ENCODE measurements at places on chromosomes 2 and 18. TPM values are rescaled to one million over a fixed set of nuclear protein-coding genes. Genes with fewer than 3 reads are reported as not detected.
A peak's percentile ranks its signal among the peaks of the same experiment; 100 is the strongest.

DNA sequence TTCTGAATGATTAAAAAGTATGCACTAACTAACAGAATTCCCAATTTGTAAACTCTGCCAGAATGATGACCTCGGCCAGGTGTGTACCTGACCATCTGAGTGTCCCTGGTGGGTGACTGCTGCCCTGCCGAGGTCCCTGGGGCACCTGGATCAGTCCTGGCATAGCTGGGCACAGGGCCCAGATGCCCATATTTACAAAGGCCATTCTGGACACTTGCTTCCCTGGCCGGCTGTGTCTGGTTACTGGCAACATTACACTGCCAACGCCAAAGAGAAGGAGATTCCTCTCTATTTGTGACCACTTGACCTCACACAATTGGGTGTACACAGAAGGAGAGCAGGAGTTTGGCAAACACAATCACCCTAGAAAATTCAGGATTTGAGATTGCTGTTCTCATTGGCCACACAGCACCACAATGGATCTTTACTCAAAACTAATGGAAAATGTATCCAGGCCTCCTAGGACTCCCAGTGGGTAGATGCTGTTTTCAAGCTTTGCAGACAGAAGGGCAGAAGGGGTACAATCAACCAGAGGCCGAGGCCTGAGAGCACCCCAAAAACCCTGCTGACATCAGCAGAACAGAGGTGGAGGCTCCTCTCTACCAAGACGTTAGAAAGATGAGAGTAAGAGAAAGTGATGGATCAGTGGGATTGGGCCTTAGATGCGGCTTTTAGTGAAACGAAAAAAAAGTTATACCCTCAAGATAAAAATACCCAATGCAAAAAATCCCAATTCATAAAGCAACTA is 58.3 kb upstream of the PXDN start:
- H3K4me1 ChIP-seq: no peaks in the 10 kb centered on the region
- H3K27me3 ChIP-seq: no peaks in the 10 kb centered on the region
- H3K4me3 ChIP-seq: no peak overlapping the region
- no peaks in the 10 kb centered on the region for H3K36me3 ChIP-seq
- no peak for DNase-seq

DSC3 gene
- total RNA-seq: 283 TPM

IL18RAP gene
- 3.4 TPM for total RNA-seq

HOXD13 gene
- total RNA-seq: not detected

DNA sequence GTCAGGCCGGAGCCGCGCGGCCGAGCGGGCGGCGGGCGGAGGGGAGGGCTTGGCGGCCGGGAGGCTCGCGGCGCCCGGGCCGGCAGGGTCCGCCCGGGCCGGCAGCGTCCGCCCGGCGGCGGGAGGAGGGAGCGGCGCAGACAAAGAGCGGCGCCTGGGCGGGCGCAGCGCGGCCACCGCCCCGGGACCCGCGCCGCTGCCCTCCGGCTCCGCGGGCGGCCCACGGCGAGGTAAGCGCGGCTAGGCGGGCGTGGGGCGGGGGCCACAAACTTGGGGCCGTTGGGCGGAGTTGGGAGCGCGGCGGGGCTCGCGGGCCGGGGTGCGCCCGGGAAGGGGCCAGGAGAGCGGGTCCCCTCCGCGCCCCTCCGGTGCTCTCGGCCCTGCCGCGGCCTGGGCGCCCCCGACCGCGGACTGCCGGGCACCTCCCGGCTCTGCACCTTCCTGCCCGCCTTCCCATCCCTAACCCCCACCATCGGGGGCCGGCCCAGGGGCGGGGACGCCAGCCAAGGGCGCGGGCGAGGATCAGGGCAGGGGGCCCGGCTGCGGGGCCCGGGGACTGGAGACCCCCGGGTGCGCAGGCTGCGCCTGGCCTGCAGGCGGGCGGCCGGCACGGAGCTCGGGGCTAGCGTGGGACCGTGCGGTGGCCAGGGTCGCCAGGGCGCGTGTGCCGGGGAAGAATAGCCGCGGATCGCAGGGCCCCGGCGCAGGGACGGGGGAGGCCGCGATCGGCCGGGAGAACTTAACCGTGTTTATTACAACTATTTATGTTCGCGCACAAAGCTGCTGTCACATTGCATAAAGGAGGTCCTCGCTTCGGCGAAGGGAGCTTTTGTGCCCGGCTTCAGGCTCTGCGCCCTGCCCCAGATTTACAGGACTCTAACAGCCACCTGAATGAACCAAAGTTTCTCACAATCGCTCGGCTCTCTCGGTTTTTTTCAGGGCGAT is at the start of gene NCK2:
Gene NCK2 (plus strand): TSS at position 4 of the 945 bp plus-strand sequence. CDS start 110,152 bp downstream, outside the sequence.
- peaks cover 55% of the 10 kb centered on the region for H3K4me1 ChIP-seq
- peak within 1 kb of the TSS; percentile 65 for H3K4me3 ChIP-seq
- H3K36me3 ChIP-seq: no peaks in the 10 kb centered on the region
- H3K27me3 ChIP-seq: no peaks in the 10 kb centered on the region
- no peak for DNase-seq

PSTPIP2 gene
- 9.4 TPM for total RNA-seq

GRCh38 chr2:174334278-174334715 is 457 bp upstream of the SP9 start:
- DNase-seq: no peak
- peaks cover 72% of the 10 kb centered on the region for H3K27me3 ChIP-seq
- H3K36me3 ChIP-seq: no peaks in the 10 kb centered on the region
- H3K4me3 ChIP-seq: no peak overlapping the region
- H3K27ac ChIP-seq: no peak overlapping the region
- H3K4me1 ChIP-seq: peaks cover 40% of the 10 kb centered on the region

DNA sequence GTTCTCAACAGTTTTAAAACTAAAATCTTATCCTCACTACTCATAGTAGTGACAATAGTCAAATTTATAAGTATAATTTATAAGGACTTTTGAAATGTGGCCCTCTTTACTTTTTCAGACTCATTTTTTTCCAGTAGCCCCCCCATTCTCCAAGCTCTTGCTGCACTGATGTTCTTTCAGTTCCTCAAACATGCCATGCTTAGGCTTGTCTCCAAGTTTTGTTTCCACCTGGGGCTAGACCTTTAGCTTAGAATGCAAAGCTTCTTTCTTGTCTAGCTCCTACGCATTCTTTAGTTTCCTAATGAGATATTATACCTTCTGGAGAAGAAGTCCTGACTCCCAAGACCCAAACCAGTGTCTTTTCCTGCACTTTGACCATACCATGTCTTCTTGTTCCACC is 222.6 kb downstream of the NOL4 start:
- H3K4me1 ChIP-seq: no peaks in the 10 kb centered on the region
- no peaks in the 10 kb centered on the region for H3K36me3 ChIP-seq
- no peak for DNase-seq
- H3K4me3 ChIP-seq: no peak overlapping the region
- H3K27ac ChIP-seq: no peak overlapping the region

DNA sequence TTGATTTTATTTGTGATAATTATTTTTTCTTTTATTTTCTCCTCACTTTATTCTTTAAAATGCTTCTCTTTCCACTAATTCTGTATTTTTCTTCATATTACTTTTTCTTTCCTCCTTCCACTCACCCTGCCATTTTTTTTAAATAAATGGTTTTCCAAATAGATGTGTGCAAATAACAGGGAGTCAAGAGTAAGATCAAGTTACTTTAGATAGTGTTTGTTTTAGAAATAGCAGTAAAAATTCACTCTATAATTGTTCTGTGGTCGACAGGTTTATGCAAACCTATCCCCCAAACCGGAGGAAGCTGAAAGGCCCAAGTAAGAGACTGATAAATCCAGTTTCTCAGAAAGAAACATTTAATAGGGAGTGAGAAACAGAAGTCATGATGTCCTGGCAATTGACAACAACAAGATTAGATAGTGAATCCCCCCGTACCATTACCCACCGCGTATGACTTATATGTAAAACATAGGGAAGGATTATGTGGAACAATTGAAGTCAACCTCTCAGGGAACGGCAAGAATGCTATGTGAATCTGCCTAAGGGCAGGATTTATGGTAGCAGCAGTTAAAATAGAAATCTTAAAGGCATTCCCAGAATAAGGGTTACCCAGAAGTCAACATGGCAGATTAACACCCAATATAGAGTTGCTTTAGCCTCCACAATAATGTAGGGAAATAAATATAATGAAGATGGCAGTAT is 75.5 kb downstream of the KYNU start:
- no peaks in the 10 kb centered on the region for H3K27me3 ChIP-seq
- DNase-seq: no peak
- H3K4me3 ChIP-seq: no peak overlapping the region
- no peaks in the 10 kb centered on the region for H3K4me1 ChIP-seq

DNA sequence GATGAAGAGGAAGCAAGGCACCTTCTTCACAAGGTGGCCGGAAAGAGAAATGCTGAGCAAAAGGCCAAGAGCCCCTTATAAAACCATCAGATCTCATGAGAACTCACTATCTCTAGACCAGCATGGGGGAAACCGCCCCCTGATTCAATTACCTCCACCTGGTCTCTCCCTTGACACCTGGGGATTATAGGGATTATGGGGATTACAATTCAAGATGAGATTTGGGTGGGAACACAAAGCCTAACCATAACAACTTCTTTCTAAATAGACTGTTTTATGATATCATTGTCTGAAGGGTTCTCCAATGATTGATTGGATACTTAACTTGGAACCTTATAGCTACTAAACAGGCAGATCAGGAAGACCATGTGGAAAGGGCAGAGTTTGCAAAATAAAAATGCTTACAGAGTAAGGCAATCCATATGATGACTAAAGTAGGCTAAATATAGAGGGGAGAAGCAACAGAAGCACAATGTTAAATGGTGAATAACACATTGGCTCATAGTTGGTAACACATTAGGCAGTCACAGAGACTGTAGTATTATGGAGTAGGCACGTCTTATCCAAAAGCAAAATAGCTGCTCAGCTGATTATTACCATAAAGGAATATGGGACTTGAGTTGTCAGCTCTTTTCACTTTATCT is 179.0 kb downstream of the BARD1 start:
- H3K27ac ChIP-seq: peak overlapping the region; percentile 47
- H3K4me3 ChIP-seq: no peak overlapping the region
- H3K27me3 ChIP-seq: no peaks in the 10 kb centered on the region
- H3K4me1 ChIP-seq: no peaks in the 10 kb centered on the region
- H3K36me3 ChIP-seq: no peaks in the 10 kb centered on the region
- DNase-seq: no peak

- no peak overlapping the region for H3K27ac ChIP-seq
- no peak for DNase-seq
- H3K4me3 ChIP-seq: no peak overlapping the region
Observed at GRCh38 chr2:68863996-68864395, 7.2 kb downstream of the BMP10 start.

ALK gene
- not detected for total RNA-seq

DNA sequence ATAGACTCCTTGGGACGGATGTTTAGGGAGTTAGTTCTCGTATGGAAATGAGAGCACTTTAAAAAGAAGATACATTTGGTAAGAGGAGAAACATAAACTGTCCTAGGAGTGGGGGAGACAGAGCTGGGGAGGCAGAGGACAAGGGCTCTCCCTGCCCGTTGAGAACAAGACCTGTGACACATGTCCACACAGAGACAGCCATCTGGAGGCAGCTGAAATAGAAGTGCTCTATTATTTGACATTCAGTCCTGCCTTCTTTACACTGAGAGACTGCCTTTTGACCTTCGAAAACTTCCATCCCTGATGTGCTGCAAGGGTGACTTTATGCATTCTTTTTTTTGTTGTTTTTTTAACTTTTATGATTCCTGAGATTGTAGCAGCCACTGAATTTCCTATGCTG is 150.1 kb downstream of the UXS1 start:
- no peaks in the 10 kb centered on the region for H3K36me3 ChIP-seq
- H3K4me3 ChIP-seq: no peak overlapping the region
- H3K27ac ChIP-seq: no peak overlapping the region

GRCh38 chr2:195410074-195410671 is 246.9 kb upstream of the SLC39A10 start:
- no peak for DNase-seq
- no peaks in the 10 kb centered on the region for H3K36me3 ChIP-seq
- no peak overlapping the region for H3K27ac ChIP-seq
- H3K27me3 ChIP-seq: no peaks in the 10 kb centered on the region

- no peak for DNase-seq
- H3K36me3 ChIP-seq: no peaks in the 10 kb centered on the region
- no peak overlapping the region for H3K27ac ChIP-seq
- H3K4me3 ChIP-seq: no peak overlapping the region
- H3K27me3 ChIP-seq: no peaks in the 10 kb centered on the region
- no peaks in the 10 kb centered on the region for H3K4me1 ChIP-seq
Observed at GRCh38 chr2:73156539-73157124, 43.9 kb upstream of the RAB11FIP5 start.

DNA sequence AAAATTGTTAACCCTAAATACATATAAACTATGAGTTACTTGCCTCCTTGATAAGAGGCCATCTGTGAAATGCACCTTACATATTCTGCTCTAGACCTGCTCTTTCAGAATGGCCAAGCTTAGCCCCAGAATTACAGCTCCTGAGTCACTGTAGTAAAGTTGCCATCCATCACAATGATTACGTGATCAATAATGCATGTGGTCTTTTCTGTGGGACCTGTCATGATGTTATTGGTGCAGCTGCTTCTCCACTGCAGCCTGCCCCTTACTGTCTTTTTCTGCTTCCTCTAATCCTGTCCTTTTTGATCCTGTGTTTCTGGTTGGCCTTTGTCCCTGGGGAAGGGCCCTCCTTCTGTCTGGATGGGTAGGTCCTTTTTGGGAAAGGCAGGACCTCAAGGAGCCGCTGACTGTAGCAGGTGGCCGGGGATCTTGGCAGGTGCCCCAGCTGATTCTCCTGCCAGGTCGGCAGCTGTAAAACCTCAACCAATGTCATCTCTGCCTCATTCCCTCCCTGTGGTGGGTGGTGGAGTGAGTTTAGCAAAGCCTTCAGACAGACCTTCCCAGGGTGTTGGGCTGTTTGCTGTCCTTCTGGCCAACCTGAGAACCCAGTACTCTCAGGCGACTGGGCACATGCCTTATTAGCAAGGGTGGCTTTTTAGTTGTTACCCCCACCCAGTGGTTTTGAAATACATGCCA is 126.2 kb upstream of the EML6 start:
- H3K4me3 ChIP-seq: no peak overlapping the region
- H3K27ac ChIP-seq: peak overlapping the region; percentile 58
- H3K36me3 ChIP-seq: peaks cover 13% of the 10 kb centered on the region
- DNase-seq: no peak

GBX2 gene
- total RNA-seq: not detected

- H3K27ac ChIP-seq: peak overlapping the region; percentile 98
- DNase-seq: no peak
- no peaks in the 10 kb centered on the region for H3K27me3 ChIP-seq
- peaks cover 15% of the 10 kb centered on the region for H3K4me1 ChIP-seq
- peak overlapping the region; percentile 73 for H3K4me3 ChIP-seq
- no peaks in the 10 kb centered on the region for H3K36me3 ChIP-seq
Observed at GRCh38 chr18:74598350-74599001, 806 bp downstream of the ZNF407 start.

DSG4 gene
- not detected for total RNA-seq

DNA sequence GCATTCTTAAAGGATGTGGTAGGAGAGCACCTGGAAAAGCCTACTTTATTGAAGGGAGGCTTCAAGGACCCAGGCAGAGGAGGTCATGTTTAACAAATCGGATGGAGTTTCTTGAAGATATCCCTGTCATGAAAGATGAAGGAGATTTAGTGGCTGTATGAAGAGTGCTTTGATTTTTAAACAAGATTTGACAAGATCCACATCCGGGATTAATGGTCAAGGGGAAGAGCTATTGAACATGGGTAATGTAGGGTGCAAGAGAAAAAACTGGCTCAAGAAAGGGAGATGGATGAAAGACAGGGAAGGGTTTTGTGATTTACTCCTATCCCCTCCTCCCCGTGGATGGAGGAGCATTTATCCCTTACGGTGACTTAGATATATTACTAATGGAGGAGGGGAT is 113.1 kb upstream of the OSR1 start:
- no peak for DNase-seq
- no peaks in the 10 kb centered on the region for H3K27me3 ChIP-seq
- no peak overlapping the region for H3K4me3 ChIP-seq
- no peaks in the 10 kb centered on the region for H3K36me3 ChIP-seq
- H3K4me1 ChIP-seq: no peaks in the 10 kb centered on the region

All from esophagus squamous epithelium (tissue), 5 donors.